ENCODE measurements at places on chromosomes 5 and 9.
A peak's percentile ranks its signal among the peaks of the same experiment; 100 is the strongest.

DNA sequence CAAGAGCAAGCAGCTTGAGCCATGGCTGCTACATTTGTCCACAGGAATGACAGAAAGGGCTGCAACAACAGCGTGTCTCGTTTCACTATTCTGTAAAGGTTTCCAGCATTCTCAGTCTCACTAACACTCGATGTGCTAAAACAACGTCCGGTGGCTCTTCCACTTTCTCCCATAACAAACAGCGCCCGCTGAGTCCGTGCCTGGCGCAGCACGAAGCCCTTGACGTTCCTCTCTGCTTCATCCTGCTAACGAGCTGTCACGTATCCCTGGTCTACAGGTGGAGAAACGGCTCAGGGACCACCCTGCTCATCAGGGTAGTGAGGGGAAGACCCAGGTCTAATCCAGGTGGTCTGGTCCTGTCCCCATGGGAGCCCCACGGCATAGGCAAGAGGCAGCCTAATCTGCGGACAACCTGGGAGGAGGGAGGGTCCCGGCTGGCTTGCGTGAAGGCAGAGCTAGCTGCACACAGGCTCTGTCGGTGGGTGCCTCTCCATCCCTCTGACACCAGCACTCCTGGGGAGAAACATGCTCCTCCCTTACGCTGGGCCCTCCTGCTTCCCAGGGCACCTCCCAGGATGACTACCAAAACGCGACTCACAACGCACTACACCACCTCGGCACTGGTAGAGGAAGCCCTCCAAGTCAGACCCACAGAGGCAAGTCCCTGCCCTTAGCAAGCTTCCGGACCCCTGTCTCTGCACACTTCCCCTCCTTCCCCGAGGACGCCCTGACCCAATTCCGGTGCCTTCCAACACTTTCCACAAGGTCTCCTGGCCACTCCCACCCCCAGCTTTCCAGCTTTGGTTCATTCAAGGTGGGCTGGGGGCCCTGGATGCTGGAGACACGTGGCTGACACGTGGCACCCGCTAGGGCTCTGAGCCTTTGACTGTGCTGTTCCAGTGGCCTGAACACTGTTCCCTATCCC, 43.3 kb downstream of the VAV2 start:
- H3K4me3 ChIP-seq = no peak overlapping the region
- H3K4me1 ChIP-seq = peaks cover 65% of the 10 kb centered on the region
- no peak for DNase-seq
- no peak overlapping the region for H3K27ac ChIP-seq
- H3K36me3 ChIP-seq = no peaks in the 10 kb centered on the region
- H3K27me3 ChIP-seq = no peaks in the 10 kb centered on the region

GRCh38 chr9:134560206-134560605, 81.4 kb upstream of the COL5A1 start:
- DNase-seq = no peak
- H3K27me3 ChIP-seq = peaks cover 32% of the 10 kb centered on the region
- no peaks in the 10 kb centered on the region for H3K36me3 ChIP-seq

DNA sequence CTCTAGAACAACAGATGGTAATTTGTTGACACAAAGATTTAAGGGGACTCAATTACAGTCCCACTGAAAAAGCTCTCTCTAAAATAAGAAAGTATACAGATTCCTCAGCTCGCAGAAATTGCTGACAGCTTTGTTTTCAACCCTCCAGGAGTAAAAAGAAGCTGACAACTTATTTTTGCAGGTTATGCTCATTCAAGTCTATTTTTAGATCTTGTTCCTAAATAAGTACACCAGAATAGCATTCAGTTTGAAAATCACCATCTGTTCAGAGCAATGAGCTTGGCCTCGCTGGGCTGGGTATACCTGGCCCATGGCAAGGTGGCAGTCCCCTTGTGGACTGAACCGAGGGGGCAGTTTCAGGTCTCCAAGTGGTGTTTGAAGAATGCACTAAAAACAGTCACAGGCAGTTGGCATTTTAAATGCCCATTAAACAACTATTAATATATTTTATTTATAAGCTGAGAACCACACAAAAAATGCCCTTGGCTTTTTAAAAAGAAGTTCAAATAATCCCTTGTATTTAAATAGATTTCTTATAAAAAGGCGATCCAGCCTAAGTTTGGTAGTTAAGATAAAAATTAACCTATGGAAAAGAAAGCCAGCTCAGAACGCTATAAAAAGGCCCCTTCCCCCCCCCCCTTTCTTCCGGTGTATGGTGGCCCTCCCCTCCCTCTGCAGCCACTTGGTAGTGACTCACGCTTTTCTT, 169.2 kb downstream of the AUH start:
- H3K4me3 ChIP-seq = no peak overlapping the region
- H3K27me3 ChIP-seq = no peaks in the 10 kb centered on the region
- H3K36me3 ChIP-seq = no peaks in the 10 kb centered on the region
- peak; percentile 69 for DNase-seq
- peaks cover 32% of the 10 kb centered on the region for H3K4me1 ChIP-seq

DNA sequence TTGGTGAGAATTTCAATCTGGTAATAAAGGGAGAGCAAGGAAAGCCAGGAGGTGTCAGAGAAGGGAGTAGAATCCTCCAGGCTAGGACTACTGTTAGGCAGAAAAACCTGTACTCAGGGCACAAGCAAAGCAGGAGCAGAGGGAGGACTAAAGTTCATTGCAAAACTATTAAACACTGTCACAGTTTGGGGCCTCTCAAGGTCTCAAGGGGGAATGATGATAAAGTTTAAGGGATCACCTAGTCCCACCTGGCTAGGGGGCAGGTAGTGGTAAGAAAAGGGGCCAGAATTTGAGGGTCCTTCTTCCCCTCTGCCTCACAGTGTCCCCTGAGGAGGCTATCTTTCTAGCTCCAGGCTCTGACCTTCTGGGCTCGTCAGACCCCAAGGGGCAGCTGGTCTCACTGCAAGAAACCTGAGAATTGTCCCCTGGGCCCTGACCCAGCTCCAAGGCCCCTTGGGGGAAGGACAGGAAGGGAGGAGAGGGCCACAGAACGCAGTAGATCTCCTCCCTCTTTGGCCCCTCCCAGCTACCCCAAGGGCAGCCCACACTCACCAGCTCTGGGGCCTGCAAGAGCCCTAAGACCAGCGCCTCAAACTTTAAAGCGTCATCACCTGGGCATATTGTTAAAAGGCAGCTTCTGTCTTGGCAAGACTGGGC, 974 bp downstream of the CCDC69 start:
- DNase-seq = peak; percentile 24
- no peaks in the 10 kb centered on the region for H3K36me3 ChIP-seq
- H3K4me1 ChIP-seq = peaks cover 3% of the 10 kb centered on the region
- H3K4me3 ChIP-seq = peak overlapping the region; percentile 84
- no peaks in the 10 kb centered on the region for H3K27me3 ChIP-seq
- no peak overlapping the region for H3K27ac ChIP-seq

All from mesenchymal stem cell (in vitro differentiated cells and primary cell).